ENCODE measurements at places on chromosomes 1 and 21.

- DNase-seq, result no peak
These were observed 902.9 kb downstream of the LTN1 start for GRCh38 chr21:28089599-28090441.

DNA sequence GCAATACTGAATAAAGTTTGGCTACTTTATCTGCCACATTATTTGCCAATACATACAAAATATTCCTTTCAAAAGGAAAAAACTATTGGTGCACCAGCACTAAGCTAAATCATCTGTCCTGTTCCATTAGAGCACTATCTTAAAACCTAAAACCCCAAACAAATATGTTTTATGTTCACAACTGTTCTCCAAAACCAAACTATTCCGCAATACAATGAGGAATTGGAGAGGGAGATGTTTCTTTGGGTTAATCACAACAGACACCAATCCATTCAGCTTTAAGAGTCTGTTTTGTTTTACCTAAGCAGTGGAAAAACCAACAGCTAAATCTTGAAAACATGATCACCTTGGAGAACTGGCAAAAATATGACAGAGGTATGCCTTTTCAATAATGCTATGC, 85.1 kb downstream of the ZNF644 start:
- DNase-seq, result no peak

DNA sequence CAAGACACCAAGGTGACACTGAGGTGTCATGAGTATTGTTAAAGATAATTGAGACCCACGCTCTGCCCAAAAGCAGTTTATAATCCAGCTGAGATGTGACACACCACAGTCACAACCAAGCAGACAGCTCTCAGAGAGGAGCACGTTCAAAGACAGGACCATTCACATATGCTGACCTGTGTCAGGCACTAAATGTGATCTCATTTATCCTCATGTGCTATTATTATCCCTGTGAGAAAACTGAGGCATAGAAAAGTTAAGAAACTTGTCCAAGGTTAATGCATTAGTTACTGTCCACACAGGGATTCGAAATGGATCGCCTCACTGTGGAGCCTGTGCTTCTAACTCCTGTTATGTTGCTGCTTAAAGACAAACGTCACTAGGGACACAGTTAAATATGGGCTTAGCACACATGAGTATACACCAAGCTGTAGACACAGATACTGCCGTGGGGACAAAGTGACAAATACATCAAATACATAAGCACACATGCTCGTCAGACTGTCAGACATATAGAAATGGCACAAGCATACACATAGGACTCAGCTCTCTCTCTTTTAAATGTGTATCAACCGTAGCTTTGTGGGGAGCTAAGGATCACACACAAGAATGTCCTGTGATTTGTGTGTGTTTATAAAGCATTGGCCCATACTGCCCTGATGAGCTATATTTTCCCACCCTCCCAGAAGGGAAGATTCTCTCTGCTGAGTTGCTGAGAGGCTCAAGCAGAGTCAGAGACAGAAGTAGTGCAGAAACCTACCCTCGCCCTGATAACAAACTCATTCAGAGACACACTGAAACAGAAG, 3.5 kb upstream of the IGSF8 start:
- DNase-seq, result no peak

- no peak for DNase-seq
These were observed 18.6 kb upstream of the TSPEAR start for GRCh38 chr21:44730028-44730395.

- no peak for DNase-seq
These were observed 65.6 kb upstream of the EDEM3 start for GRCh38 chr1:184820218-184820750.

GRCh38 chr1:228515200-228515834, 28.1 kb downstream of the RNF187 start:
- DNase-seq, result no peak

DNA sequence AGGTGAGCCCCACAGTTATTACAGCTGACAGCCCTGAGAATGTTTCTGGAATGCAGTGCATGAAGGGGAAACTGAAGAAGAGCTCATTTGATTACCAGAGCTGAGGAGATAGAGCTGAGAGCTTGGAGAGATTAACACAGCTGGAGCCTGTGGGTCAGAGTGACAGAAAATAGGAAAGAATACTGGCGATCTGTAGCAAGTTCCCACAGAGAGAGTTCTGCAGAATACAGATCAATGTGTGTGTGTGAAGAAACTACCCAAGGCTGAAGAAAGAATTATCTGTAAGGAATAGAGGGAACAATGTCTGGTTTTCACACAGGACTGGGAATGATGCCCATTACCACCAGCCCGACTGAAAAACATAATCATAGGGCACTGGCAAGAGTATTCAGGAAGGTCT, 103.6 kb upstream of the SNX7 start:
- no peak for DNase-seq

DNA sequence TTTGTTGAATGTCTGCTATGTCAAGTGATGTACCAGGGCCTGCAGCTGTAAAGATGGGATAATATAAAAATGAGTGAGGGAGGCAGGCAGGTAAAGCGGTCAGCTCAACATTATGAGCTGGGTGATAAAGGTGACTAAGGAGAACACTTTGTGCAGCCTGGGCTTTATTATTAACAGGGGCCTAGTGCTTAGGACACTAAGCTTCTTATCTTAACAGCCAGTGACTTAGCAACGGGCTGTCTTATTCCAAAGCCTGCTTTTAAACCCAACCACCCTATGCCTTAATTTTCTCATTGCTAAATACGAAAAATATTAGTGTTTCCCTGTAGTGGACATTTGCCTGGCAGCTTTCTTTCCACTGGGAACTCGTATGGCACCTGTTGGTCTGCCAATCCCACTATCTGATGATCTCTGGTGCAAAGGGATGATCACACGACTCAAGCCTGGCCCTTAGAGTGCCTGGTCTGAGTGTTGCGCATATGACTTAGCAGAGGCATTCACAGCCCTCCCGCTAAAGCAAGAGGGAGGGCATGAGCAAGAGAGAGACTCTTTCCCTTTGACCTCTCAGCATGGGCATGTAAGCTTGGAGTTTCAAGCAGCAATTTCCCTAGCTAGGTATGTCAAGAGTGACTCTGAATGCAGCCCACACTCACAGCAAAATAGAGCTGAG, 98.6 kb upstream of the PAPPA2 start:
- DNase-seq, result no peak

GRCh38 chr1:67118646-67119045, 16.1 kb downstream of the C1orf141 start:
- no peak for DNase-seq

- no peak for DNase-seq
These were observed 3.9 kb downstream of the INKA2 start for GRCh38 chr1:111735321-111735720.

GRCh38 chr1:219565921-219566320, 47.0 kb downstream of the ZC3H11B start:
- DNase-seq, result no peak

DNA sequence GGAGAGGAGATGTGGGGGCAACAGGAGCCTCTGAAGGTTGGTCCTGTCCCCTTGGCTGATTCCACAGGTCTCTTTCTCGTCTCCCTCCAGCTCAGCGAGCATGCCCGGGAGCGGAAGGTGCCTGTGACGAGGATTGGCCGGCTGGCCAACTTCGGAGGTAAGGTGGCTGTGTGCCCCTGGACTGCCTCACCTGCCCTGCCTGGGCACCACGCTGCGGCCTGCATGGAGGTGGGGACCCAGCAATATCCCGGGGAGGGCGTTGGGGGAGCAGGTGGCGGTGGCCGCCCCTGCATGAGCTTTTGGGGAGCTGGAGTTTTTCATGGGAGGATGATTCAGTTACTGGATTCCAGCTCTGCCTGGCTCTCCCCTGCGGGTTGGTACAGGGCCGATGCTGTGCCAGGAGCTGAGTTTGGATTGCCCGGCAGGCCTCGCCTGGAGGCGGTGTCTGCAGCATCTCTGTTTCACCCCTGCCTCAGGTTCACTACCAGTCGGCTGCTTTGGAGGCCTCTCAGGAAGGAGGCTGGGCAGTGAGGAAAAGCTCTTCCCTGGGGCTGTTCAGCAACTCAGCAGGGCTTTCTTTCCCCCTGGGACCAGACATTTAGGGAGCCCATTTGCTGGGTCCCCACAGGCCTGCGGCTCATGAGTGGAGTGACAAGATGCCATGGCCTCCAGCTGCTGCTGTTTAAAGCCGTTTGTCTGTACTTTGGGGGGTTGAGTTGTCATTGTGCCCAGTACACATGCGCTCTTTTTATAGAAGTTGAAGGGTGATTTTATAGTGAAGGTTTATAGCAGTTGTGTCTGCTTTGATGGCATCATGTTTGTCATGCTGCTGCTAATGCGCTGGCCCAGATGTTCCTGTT, 25.7 kb downstream of the COQ8A start:
- no peak for DNase-seq
